GM23248 (cell line): ENCODE measurements at places on chromosomes 1 and 21. TPM values are rescaled to one million over a fixed set of nuclear protein-coding genes. Genes with fewer than 3 reads are reported as not detected.

The DMRTA2 gene
- polyA plus RNA-seq, result not detected in 2 replicates

The MIXL1 gene
- polyA plus RNA-seq, result not detected in 2 replicates

The KRTAP12-2 gene
- not detected in 2 replicates for polyA plus RNA-seq

The CBR3 gene
- polyA plus RNA-seq, result 28.1 and 28.3 TPM in 2 replicates

The FBXO44 gene
- 17.8 and 19.4 TPM in 2 replicates for polyA plus RNA-seq

The RGS16 gene
- 0.33 and 0.41 TPM in 2 replicates for polyA plus RNA-seq

The BMP8B gene
- not detected in 2 replicates for polyA plus RNA-seq

The IL10 gene
- polyA plus RNA-seq, result not detected in 2 replicates

The MCOLN2 gene
- polyA plus RNA-seq, result 0.25 and 0.31 TPM in 2 replicates

The KIRREL1 gene
- 33.3 and 33.7 TPM in 2 replicates for polyA plus RNA-seq
